ENCODE measurements at places on chromosomes 1 and 21.
A peak's percentile ranks its signal among the peaks of the same experiment; 100 is the strongest.

DNA sequence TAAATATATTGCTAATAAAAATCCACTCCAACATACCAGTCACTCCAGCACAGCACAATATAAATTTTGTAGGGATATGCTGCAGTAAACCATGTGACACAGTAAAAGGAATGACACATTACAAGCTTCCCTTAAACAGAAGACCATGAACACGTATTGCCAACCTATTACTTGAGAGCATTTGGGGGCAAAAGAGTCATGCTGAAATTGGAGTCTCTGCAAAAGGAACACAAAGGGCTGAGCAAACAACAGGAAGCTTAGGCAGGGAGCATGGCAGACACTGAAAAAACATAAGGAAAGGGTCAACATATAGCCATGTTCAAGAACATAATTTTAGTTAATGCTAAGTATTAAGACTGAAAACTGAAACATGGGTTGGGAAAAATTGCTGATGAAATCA, 214.5 kb downstream of the SMYD3 start:
- no peak for DNase-seq

DNA sequence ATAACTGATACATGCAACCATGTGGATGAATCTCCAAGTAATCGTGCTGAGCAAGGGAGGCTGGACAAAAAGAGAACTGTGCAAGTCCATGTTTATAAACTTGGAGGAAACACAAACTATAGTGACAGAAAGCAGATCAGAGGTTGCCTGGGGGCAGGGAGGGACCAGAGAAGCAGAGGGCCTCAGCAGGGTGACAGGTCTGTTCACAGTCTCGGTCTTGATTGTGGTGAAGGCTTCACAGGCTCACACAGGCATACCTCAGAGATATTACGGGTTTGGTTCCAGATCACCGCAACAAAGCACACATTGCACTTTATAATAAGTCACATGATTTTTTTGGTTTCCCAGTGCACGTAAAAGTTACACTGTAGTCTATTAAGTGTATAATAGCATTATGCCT, 28.5 kb downstream of the ACOT7 start:
- no peak for DNase-seq

GRCh38 chr1:25194572-25195020, 37.7 kb downstream of the SYF2 start:
- no peak for DNase-seq

DNA sequence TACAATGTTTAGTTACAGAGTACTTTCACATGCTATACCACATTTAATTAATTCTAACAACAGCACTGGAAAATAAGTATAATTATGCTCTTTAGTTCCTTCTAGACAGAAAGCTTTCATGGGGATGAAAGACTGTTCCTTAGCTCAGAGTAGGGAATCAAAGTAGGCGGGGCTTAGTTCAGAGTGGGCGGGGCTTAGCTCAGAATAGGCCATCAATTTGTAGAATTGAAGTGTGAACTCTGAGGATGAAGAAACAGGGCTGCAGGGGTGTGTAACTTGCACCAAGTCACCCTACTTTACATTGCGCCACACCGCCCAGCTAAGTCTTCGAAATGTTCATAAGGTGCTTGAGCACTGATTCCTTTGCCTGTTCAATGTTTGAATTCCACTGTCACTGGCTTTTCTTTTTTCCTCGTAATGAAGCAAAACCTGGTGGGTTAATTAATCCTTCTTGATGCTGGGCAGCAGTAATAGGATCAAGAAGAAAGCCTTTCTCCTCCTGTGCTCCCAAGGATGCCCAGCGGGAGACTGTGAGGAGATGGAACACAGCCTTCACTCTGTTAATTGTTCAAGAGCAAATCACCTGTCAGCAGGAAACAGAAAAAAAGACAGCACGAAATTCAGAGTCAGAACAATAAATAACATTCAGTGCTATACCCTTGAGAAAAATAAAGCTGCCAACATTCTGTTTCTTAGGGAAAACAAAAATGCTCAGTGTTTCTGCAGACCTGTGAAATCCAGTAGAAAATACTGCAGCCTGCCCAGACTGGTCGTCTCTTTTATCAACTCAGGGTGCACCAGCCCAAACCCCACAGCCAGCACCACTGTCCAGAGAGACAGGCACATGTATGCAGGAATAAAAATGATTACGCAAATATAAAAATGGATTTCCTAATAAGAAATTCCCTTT, 66.5 kb upstream of the CAMK1G start:
- no peak for DNase-seq

- DNase-seq = no peak
These were observed 9.0 kb upstream of the VHLL start for GRCh38 chr1:156308078-156308477.

GRCh38 chr1:214493126-214493796, 58.1 kb downstream of the PTPN14 start:
- DNase-seq = no peak

GRCh38 chr1:3649342-3650247, at the start of gene WRAP73:
Gene WRAP73, minus strand, starts transcription at chr1:3650103. Its CDS starts 104 bp downstream, at chr1:3649999.
- DNase-seq = peak; percentile 91

- DNase-seq = no peak
These were observed 53.6 kb downstream of the CAPN8 start for GRCh38 chr1:223611936-223612335.

DNA sequence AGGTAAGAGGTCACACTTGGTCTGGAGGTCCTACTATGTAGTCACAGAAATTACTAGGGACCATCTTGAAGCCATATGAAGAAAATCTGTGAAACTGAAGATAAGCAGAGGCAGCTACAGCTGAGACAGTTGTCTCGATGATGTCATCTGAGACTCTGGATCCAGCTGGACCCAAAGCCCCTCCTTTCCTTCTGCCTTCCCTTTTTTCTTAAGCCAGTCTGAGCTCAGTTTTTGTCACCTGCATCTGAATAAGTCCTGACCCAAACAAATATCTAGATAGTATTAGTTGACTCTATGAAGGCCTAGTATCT, 143.3 kb downstream of the ETS2 start:
- no peak for DNase-seq

DNA sequence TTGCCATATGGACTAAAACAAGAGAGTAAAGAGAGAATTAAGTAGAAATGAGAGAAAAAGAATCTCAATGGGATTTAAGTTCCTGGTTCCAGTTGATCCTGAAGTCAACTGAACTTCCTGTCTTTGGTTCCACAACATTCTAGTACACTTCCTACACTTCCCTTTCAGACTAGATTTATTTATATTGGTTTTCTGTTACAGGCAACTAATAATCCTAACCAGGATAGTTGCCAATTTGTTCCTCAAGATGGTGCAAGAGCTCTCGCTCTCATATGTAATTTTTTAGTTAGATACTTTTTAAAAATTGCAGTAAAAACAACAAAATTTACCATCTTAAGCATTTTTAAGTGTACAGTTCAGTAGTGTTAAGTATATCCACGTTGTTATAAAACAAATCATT, 28.8 kb upstream of the TRIM45 start:
- DNase-seq = no peak

GRCh38 chr1:195188821-195189220, 1419.4 kb downstream of the KCNT2 start:
- peak; percentile 44 for DNase-seq

DNA sequence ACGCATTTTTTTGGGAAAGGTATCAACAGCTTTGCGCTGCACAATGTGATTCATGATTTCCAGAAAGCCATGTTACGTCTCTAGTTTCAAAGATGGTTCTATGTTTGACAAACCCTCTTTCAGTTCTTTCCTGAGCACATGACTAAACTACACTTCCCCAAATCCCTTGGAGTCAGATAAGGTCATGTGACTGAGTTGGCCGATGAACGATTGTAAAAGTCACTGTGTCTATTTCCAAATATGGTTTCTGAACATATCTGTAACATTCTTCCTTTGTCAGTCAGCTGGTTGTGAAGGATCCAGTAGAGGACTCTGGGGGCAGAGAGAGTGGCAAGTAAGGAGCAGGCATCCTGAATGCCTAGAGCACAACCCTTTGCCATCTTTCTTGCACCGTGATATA, 35.4 kb downstream of the TMPRSS15 start:
- DNase-seq = no peak

GRCh38 chr1:226710501-226710900, 28.6 kb downstream of the ITPKB start:
- no peak for DNase-seq

- no peak for DNase-seq
These were observed 15.6 kb upstream of the C1orf174 start for GRCh38 chr1:3915551-3916121.

DNA sequence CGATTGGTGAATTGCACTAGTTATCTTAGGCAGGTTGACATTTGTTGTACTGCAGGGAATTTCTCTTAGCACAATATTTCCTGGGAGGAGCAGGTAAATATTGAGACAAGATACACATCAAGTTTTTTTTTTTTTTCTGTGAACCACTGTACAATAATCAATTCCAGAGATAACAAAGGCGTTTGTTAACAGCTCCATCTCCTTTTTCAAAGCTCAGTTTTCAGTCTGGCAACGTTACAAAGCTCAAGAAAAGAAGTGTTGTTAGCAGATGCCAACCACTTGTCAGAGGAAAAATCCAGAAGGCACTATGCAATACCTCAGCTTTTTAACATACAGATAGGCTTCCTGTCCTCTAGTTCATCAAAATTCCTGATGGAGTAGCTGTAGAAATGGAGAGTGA, 40.9 kb upstream of the DAB1 start:
- no peak for DNase-seq

DNA sequence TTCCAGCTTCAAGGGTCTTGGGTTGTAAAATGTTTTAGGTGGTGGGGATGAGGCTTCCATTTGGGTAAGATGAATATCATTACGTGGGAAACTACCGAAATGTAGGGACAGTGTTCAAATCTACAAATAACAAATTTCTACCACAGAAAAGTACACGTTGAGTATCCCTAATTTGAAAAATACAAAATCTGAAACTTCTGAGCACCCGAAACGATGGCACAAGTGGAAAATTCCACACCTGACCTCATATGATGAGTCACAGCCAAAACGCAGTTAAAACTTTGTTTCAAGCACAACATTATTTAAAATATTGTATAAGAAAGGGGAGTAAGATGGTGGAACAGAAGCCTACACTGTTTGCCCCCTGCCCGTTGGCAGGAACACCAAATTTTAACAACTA, 8.8 kb upstream of the HENMT1 start:
- DNase-seq = no peak

GRCh38 chr1:238738892-238739291, 647.5 kb upstream of the CHRM3 start:
- DNase-seq = no peak

DNA sequence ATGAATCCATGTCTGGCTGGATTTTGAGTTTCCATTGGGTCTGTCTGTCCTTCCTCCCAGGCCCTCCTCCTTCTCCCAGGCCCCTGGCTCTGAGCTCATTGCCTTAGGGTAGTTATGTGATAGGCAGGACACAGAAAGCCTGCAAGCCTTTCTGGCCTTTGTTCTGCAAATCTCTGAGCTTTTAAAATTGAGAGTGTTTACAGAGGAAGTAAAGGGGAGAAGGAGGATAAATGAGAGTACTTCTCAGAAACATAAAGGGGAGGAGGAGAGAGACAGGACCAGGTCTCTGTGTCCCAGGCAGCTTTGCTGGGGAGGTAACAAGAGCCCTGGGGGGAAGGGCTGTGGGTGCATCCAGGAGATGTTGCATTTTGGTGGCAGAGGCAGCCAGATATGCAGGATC, 126.7 kb downstream of the FOXD2 start:
- no peak for DNase-seq

DNA sequence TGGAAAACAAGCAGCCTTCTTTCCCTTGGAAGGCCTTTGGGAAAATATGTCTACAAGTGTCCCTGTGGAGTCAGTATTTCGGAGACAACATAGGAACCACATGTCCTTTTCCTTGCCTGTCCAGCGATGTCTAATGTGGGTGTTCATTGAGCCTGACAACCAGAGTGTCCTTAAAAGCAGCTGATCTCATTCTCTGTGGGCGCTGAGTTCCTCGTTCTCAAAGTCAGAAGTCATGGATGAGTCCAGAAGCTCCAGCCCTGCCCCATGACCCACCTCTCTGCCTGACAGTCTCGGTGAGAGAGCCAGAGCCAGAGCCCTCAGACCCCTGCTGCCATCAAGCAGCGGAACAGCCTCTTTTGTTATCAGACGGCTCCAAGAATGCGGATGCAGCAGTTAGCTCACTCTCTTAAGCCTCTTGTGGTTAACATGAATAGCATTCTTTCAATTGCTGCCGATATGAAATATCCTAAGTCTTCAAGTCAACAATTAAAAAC, 329.2 kb downstream of the TGFB2 start:
- peak; percentile 73 for DNase-seq

Data from lung (tissue), 17 donors.